ENCODE measurements at places on chromosomes 3 and 15.

DNA sequence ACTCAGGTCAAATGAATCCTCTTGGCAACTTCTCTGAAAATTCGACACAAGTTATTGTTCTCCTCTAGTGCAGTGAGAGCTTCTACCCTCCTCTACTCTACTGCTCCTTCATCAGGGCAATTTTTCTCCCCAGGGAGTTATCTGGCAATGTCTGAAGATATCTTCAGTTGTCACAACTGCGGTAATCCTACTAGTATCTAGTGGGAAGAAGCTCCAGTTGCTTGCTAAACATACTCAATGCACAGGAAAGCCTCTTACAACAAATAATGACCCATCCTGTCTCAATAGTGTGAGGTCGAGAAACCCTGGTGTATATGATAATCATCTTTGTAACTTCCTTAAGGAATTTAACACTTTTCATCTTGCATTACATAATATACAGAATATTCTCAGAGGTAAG, 1147.6 kb downstream of the IGSF11 start:
- DNase-seq = no peak

DNA sequence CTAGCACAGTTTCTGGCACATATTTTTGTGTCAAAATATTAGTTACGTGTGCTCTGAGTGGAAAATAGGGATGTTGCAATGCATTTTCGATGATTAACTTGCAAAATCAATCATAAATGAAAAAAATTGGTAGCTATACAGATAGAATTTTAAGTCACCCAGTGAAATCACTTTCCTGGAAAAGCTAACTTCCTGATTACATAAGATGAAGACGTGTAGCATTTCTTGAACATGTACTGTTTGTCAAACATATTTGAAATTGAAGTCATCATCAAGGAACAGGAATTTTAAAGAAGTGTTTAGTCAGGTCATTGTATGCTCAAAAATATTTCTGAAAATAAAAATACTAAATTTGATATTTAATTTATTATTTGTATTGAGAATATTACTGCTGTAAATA, 977.7 kb downstream of the PLOD2 start:
- DNase-seq = no peak

DNA sequence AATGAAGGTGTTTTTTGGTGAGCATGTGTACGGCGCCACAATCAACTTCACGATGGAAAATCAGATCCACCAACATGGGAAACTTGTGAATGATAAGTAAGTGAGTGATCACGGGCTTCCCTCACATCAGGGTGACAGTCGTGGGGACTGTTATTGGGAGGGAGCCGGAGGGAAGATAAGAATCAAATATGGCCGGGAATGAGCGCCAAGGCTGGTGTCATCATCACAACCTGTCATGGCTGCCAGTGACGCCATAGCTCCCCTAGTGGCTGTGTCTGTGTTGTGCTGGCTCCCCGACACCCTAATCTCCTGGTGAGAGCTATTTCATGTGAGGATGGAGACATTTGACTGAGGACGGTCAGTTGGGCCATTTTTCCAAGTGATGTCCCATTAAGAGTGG, 168.5 kb downstream of the SV2B start:
- DNase-seq = peak; percentile 7

DNA sequence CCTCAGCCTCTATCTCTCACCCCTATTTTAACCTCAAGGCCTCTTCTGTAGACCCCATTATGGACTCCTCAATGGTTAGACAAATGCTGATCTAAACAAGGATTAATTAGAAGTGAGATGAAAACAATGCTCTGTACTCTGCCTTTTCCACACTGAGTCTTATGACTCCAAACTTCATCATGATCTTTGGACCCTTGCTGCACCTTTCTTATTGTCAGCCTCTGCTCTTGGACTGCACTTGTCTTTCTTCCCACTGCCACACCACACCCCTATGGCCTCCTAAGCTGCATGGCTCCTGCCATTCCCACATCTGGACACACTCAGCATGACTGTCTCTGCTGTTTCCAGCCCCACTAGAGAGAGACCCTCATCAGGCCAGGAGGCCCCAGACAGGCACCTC, 348.2 kb downstream of the RORA start:
- DNase-seq = no peak

DNA sequence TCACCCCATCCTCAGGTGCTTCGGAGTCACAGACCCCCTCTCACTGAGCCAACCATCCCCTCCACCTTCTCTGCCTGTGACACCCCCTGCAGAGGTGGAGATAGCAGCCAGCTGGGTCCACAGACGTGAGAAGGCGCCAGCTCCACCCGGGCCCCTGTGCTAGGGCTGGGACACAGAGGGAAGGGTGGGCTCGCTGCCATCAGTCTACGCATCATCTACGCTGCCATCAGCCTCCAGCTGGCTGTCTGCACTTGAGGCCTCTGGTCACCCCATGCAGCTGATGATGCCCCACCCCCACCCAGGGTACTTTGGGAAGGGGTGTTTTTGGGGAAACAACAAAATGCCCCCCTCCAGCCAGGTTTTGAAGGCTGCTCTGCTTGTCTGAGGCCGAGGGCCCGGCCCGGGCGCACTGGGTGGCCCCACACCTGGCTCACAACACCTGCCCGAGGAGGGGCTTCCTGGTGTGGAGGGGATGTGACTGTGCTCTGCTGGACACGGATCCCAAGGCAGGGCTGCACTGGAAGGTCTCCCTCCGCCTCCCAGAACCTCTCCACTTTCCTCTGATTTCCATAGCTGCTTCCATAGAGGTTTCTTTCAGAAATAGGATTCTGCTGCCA, 163.4 kb upstream of the IQSEC1 start:
- DNase-seq = no peak

DNA sequence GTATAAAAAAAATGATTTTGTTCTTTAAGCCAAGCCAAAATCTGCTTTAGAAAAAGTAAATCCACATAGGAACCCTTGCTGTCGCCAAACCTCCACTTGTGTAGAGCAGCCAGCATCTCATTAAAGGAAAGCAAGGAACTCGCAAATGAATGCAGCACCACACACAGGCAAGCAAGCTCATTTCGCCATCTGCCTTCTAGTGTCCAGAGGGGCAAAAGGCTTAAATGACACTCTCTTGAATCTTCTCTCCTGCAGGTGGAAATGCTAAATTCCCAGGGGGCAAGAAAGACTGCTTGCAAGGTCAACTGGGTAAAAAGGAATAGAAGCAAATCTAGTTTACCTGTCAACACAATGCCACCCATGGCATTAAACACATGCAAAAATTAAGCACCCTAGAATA, 2.4 kb downstream of the MB21D2 start:
- DNase-seq = no peak

- no peak for DNase-seq
Measured at GRCh38 chr3:134991003-134991402, 195.9 kb downstream of the EPHB1 start.

GRCh38 chr3:66010348-66010738, 28.4 kb downstream of the MAGI1 start:
- DNase-seq = no peak

- DNase-seq = no peak
Measured at GRCh38 chr15:35833581-35833980, 287.6 kb upstream of the DPH6 start.

- DNase-seq = no peak
Measured at GRCh38 chr3:96833301-96833700, 18.9 kb downstream of the EPHA6 start.

DNA sequence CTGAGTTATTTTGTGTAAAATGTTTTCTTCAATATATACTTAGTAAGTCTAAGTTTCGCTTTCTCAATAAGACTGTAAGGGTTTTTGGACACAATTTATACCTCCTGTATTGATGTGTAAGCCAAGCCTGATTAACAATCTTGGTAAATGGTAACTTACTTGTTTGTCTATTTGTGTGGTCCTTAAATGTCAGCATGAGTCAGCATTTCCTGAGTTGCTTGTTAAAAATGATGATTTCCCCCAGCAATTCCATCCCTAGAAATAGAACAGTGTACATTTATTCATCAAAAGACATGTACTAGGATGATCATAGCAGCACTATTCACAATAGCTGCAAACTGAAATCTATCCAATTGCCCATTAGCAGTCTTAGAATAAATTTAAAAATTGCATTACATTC, 53.4 kb upstream of the LRIG1 start:
- DNase-seq = no peak

- no peak for DNase-seq
Measured at GRCh38 chr15:92886815-92887214, 13.3 kb upstream of the CHD2 start.

DNA sequence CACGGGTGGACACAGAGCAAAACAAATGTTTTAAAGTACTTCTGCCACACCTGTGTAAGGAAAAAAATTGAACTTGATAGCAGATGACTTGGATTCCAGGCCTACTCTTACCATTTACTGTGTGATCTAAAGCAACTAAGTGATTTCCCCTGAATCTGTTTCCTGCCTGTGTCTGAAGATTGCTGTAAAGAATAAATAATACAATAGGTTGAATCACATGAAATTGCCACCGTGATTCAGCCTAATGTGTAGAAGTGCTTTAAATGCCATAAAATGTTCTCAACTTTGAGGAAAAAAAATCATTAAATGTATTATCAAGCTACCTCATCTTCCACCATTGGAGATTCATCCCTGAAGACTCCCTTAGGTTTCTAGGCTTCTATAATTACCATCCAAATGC, 27.6 kb upstream of the NUDT16 start:
- no peak for DNase-seq

GRCh38 chr3:149963485-149963884, 7.2 kb downstream of the PFN2 start:
- DNase-seq = no peak

GRCh38 chr15:67076147-67076843, 10.9 kb downstream of the SMAD3 start:
- peak; percentile 58 for DNase-seq

- DNase-seq = no peak
Measured at GRCh38 chr3:9151240-9151639, 98.2 kb downstream of the SRGAP3 start.

DNA sequence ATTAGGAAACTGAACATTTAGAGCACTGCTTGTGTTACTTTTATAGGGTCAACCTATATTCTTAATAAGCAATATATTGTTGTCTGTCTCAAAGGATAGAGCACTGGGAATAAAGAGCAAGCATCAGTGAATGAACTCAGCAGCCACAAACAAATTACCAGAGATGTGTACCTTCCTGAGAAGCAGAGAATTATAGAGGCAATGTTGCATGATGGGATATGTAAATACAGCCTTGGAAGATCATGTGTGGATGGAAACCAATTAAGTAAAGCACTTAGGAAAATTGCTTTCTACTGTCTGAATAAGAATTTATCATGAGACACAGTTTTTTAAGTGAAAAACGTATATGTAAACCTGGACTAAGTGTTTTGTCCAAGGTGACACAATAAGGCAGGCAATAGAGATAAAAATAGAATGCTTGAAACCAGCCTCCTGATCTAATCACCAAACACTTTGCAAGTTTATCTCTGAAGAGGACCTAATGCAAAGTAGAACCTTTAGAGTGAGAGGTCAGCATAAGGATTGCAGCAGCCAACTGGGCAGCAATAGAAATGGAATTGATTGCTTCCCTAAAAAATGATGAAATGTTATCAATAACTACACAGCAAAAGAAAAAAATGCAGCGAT, 848.0 kb downstream of the TUSC7 start:
- no peak for DNase-seq

DNA sequence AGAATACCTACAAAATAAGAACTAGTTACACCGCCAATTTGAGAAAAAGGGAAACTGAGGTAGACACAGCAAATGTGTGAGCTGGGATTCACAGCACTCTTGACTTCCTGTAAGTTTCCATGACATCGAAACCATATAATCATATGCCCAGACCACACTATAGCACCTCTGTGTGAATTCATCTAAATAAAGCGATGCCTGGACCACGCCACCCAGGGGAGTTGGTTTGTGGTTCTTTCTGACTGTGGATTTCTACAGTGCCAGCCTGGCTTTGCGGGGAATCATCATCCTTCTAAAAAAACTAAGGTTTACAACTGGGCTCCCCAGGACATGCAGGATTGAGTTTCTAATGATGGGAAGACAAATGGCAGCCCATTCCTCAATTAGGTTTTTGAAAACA, 23.5 kb upstream of the CA12 start:
- no peak for DNase-seq

DNA sequence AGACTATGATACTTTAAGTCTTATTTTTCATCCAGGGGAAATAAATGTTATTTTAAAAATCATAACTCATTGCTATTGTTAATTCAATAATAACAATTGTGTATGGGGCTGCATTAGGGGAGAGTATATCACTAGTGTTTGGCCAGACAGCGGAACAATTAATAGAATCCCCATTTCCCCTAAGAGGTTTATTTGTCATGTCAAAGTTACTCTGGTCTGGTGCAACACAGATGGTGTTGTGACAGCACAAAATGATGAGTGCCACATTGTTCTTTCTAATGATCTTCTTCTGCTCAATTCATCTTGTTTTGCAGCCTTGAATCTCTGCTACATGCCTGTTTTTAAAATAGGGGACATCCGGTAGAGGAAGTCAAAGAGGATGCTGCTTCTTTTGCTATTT, 351.6 kb downstream of the NSUN3 start:
- DNase-seq = no peak

GRCh38 chr3:95002438-95003046, 939.7 kb downstream of the NSUN3 start:
- no peak for DNase-seq

DNA sequence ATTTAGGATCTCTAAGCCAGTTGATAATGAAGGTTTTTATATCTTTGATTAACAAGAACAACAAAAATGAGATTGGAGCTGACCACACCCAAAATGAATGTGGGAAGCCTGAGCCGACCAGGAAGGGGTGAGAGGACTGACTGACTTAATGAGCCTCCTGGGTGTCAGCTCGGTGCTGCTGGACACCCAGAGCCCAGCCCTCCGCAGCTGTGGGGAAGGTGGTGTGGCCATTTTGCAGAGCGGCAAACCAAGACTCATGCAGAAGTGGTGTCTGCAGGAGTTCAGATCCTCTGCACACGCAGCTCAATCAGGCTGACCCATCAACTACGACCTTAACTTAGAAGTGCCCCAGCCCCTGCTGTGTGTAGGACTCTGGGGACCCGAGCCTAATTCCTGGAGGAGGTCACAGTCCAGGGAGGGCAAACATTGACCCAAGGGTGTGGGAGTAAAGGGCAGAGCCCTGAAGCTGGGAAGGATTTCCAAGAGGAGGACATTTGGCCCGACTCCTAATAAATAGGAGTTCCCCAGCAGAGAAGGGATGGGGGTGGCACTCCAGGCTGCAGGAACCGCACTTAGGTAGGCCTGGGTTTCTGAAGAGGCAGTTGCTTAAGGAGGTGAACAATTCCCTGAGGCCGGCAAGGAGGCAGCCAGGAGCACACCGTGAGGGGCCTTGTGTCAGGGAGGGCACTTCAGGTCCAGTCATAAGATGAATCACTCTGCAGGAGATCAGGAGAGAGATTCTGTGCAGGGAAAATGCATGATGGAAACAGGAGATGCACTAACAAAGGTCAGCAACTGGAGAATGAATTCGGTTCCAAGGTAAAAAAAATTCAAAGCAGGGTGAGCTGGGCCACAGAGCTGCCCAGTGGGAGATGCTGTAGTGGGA, 197.1 kb upstream of the TPM1 start:
- no peak for DNase-seq
